ENCODE measurements at places on chromosomes 16 and 17.

DNA sequence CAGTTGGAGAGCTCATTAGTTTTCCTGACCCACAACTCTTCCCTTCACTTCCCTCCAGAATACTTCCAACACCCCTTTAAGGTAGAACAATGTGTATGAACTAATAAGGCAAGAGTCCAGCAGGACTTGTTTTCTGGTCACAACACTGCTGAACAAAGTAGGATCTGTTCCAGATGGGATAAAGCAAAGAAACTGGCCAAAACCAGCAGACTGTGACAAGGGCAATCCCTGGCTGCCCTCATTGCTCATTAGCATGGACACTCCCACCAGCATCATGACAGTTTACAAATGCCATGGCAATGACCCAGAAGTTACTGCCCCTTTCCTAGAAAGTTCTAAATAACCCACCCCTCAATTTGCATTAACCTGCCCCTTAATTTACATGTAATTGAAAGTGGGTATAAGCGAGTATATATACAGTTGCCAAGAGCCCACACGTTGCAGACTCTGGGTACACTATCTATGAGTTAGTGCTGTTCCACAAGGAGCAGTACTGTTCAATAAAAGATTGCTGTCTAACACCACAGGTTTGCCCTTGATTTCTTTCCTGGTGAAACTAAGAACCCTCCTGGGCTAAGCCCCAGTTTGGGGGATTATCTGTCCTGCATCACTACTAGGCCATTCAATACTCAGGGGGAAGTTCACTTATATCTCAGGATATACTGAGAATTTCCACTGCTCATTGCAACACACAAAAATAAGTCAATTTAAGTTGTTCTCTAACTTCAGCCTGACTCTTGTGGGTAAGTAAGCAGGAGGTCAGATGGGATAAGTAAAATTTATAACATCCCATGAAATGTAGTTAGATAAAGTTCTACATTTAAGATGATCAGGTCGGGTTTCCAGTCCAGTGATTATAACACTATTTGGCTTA lies 82.3 kb downstream of the SSH2 start:
- DNase-seq = no peak

DNA sequence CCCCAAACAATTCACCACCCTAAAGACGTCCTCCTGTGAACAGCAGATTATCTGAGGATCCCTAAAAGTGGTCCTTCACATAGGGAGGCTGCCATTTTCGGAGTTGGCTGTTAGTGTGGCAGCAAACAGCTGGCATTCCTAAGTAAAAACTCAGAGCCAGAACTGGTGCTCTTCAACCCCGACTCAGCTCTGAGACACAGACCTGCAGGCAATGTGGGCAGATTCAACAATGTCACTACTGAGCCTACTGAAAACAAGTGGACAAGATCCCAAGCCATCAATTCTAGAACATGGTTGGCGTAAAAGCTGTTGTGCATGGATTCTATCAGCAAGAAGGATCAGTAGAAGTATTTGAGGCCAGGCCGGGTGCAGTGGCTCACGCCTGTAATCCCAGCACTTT lies 247.2 kb downstream of the NTN1 start:
- no peak for DNase-seq

- DNase-seq = no peak
Observed at GRCh38 chr17:40862985-40863733, 3.9 kb downstream of the KRT12 start.

DNA sequence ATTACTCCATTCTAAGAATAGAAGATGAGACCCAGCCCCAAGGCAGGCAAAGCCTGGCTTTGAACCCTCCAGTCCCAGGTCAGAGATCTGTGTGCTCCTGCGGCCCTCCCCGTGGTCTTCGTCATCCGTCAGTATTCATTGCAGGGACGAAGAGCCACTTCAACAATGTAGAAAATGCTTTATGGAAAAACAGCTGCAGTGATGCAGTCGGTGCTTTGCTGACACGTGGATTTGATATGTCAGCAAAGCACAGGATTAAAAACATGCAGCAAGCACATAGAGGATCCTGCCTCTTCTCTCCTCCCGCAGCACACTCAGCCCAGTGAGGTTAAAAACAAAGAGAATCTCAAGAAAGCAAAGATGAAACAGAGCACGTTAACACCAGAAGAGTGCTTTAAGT lies 117.1 kb upstream of the AXIN2 start:
- no peak for DNase-seq

GRCh38 chr16:23029733-23030420 lies 119.4 kb downstream of the USP31 start:
- DNase-seq = no peak

DNA sequence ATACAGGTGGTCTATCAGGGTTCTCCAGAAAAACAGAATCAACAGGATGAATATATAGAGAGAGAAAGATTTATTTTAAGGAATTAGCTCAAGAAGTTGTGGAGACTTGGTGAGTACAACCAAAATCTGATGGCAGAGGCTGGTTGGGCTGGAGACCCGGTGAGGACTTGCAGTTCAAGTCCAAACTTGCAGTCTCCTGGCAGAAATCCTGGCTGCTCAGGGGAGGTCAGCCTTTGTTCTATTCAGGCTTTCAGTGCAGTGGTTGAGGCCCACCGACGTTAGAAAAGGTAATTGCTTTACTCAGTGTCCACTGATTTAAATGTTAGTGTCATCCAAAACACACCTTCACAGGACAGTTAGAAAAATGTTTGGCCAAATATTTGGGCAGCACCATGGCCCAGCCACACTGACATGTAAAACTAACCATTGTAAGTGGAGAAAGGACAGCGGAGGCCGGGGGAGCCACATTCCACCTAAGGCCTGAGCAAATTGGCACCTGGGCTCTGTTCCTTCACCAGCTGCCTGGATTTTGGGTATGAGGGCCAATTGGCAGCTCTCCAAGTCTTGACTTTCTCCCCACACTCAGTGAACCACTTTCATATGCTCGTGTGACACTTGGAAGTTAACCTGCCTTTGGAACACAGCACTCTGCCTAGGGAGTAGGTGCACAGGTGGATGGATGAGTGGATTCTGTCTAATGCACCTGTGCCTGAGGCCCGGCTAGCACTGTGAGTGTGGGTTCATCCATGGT lies 54.7 kb downstream of the CACNG5 start:
- DNase-seq = no peak

GRCh38 chr17:37089956-37090355 lies 141.2 kb downstream of the AATF start:
- DNase-seq = no peak

DNA sequence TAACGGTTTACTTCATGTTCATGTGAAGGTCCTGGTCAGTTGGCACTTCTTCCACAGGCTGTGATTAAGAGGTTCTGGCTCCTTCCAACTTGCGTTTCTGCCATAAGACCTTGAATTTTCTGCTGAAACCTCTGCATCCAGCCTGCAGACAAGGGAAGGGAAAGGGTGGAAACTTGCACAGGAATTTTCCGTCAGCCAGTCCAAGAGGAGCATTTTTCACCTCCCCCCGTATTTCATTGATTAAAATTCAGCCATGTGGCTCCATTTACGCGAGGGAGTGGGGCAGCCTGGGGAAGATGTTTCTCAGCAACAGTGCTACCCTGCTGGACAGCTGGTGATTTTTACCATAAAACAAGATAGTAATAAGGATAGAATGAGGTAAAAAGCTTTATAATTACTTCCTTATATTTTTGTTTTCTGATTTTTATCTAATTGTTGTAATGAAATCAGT lies 101.5 kb upstream of the SMIM36 start:
- no peak for DNase-seq

DNA sequence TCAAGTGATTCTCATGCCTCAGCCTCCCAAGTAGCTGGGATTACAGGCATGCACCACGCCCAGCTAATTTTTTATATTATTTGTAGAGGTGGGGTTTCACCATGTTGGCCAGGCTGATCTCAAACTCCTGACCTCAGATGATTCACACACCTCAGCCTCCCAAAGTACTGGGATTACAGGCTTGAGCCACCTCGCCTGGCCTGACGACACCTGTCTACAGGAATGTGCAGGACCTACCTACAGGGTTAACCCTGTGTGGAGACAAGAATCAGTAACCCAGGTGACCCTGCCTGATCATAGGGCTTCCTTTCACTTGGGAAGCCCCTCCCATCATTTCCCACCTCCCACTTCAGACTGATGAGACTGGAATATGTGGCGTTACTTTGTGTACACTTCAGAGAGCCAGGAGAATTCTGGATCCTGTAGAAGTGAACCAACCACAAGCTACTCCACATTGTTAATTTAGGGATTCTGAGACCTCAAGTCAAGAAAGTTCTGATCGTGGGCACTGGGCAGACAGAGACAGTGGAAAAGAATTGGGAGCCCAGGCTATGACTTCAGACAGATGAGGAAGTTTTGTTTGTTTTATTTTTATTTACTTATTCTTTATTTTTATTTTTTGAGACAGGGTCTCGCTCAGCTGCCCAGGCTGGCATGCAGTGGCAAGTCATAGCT lies 5.7 kb upstream of the MILR1 start:
- no peak for DNase-seq

DNA sequence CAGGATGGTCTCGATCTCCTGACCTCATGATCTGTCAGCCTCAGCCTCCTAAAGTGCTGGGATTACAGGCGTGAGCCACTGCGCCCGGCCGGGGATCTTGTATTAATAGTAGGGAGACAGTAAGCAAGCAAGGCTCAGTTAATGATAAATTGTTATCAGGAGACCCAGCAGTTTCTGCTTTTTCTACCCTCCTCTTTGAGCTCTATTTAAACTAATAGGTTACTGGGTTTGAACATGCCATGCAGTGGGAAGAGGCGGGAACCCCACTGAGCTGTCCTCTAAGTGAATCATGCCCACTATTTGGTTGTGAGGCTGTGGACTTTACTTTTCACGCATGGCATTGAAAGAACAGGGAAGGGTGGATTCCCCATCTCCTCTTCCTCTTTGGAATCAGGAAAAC lies 223.9 kb downstream of the WWOX start:
- DNase-seq = no peak

GRCh38 chr17:80474961-80475909 lies 1.2 kb downstream of the NPTX1 start:
- DNase-seq = no peak

GRCh38 chr17:44972953-44973352 lies 4.8 kb upstream of the C1QL1 start:
- no peak for DNase-seq

- DNase-seq = no peak
Observed at GRCh38 chr17:37744633-37744927, 279 bp downstream of the HNF1B start.

DNA sequence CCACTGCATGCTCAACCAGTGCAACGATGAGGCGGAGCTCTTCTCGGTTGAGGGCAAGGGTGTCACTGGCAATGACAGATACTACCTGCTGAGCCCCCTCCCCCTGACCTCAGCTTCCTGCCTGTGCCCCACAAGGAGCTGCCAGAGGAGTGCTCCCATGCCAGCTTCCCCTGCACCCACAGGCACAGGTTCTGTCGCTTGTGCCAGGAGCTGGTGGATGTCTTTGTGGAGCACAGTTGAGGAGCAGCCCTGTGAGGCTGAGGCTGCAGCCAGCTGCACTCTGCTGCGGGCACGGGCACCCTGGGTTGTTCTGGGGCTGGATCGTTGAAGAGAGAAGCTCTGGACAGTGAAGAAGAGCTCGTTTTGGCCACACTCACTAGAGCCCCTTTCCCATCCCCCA lies 165.3 kb upstream of the ZNF267 start:
- DNase-seq = no peak

DNA sequence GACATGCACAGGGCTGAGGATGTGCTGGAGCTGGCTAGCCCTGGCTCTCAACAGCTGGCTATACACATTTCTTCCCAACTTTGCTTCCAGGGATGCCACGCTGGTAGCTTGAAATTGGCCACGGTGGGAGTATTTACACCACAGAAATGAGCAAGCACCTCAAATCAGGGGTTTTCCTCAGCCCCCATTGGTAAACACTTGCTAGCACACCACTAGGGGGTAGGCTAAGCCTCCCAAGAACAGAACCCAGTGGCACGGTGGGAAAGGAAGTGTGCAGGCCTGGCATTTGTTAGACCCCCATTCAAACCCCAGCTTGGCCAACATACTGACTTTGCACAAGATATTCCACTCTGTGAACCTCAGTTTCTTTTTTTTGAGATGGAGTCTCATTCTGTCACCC lies 12.9 kb downstream of the DRC3 start:
- no peak for DNase-seq

GRCh38 chr16:57815987-57816745 lies 13.9 kb upstream of the KIFC3 start:
- no peak for DNase-seq

DNA sequence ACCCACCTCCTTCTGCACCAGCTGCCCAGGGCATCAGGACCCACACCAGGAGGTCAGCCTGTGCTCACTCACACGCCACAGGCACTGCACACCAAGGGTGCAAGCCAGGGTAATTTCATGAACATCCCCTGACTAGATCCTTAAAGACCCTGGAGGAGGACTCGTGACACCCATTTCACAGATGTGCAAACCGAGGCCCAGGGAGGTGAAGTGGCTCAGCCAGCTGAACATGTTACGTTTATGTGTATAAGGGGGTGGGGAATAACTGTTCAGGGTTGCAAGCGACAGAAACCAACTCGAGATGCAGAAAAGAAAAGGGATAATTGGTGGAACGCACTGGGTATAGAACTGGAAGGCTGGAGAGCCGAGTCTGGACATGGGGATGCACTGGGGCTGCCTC lies 138.1 kb upstream of the FOXF1 start:
- DNase-seq = no peak

GRCh38 chr16:78292844-78293380 lies 193.5 kb downstream of the WWOX start:
- no peak for DNase-seq

- DNase-seq = no peak
Observed at GRCh38 chr16:52912565-52913173, 140.0 kb downstream of the CHD9NB start.

GRCh38 chr16:19400711-19401110 lies 17.0 kb upstream of the TMC5 start:
- DNase-seq = no peak

GRCh38 chr17:47996201-47996600 lies 25.3 kb downstream of the CDK5RAP3 start:
- DNase-seq = no peak

All from cortex of kidney (tissue), 1 donor.